ENCODE measurements at places on chromosomes 5 and 9. TPM values are rescaled to one million over a fixed set of nuclear protein-coding genes. Genes with fewer than 3 reads are reported as not detected.

The SCGB3A2 gene
- not detected for polyA plus RNA-seq

DNA sequence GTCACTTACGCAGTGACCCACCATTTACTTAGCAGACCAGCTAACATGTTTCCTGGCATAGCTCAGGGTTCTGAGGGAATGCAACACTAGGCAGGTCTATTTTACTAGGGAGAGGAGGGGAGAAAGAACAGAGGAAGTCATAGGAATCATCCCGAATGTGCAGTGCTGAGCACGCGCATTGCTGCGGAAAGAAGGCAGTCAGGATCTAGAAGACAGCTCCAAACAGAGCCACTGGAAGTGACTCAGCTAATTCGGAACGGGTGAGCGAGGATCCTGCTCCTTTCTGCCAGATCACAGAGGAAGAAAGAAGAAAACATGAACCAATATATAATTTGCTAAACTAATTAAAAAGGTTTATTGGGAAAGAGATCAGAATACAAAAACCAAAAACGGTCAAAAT, 339.8 kb downstream of the EFNA5 start:
- DNase-seq, result no peak

The HDAC3 gene
- polyA plus RNA-seq, result 73.8 TPM

The ENTREP1 gene
- polyA plus RNA-seq, result 18.8 TPM

GRCh38 chr5:74061292-74061691, 435.3 kb downstream of the ARHGEF28 start:
- no peak for DNase-seq
